ENCODE measurements at places on chromosomes 16 and 17.

GRCh38 chr17:45230787-45231480 lies 9.2 kb downstream of the FMNL1 start:
- DNase-seq = no peak

DNA sequence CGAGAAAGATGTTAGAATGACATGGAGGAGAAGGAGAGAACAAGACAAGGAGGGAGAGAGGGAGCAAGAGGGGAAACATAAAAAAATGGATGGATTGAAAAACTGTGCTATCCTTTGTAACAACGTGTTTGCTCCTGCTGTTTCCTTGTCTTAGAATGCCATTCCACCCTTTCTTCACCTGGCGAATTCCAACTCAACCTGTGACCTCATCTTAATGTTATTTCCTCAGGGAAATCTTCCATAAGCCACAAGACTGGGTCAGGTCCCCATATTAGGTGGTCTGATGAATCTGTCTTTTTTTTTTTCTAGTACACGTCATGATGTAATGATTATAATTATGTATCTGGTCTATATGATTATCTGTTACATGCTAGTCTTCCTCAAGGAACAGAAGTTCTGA lies 195.0 kb upstream of the MAF start:
- DNase-seq = no peak

DNA sequence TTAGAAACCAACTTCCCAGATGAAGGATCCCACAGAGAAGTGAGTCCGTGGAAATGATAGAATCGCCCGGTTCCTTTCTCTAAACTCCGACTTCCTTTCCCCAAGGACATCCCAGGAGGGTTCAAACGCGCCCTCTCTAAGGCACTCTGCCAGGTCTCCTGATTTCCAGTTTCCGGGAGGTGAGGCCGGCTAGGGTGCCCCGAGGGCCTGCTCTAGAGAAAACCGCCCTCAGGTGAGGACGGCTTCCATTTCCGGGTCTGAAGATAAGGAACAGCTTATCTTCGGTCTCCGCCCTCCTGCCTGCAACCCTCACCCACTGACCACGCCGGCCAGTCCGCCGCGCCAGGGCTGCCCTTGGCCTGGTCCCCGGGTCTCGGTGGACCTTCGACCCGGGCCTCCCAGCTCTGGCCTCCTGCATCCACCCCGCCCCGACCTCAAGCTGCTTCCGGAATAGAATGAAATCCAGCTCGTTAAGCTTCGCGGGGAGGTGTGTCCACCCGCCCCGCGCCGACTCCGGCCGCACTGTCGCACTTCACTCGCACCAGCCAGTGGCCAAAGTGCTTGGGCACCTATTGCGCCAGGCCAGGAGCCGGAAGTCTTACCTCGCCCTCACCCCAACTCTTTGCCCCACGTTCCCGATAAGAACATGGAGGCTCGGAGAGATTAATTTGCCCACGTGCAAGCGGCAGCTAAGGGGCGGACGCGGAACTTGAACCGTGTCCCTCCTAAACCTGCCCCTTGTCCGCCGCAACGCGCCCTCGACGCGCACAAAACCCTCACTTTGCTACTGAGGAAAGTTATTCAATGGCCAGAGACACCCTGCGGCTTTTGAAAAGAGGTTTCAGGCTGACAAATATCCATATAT lies 836 bp upstream of the MMP15 start:
- no peak for DNase-seq

GRCh38 chr16:3175157-3176093 lies 12.6 kb upstream of the OR1F1 start:
- no peak for DNase-seq

- no peak for DNase-seq
These were observed 29.8 kb downstream of the ANKRD40 start for GRCh38 chr17:50677851-50678375.

DNA sequence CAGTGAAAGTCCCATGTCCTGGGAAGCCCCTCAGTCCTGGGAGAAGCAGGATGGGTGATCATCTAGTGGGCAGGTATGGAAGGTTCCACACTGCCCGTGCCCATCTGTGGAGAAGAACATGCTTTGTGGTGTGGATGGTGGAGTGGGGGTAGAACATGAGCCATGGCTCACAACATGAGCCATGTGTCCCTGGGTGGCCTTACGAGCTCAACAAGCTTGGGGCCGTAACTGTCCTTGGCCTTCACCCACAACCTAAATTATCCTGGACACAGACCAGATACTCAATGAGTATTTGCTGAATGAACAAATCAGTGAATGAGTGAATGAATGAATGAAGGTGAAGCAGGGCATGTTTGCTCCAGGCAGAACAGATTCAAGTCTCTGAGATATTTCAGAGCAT lies 13.5 kb downstream of the SOX8 start:
- DNase-seq = no peak

- DNase-seq = no peak
These were observed 29.4 kb downstream of the CACNA1H start for GRCh38 chr16:1182316-1182671.

DNA sequence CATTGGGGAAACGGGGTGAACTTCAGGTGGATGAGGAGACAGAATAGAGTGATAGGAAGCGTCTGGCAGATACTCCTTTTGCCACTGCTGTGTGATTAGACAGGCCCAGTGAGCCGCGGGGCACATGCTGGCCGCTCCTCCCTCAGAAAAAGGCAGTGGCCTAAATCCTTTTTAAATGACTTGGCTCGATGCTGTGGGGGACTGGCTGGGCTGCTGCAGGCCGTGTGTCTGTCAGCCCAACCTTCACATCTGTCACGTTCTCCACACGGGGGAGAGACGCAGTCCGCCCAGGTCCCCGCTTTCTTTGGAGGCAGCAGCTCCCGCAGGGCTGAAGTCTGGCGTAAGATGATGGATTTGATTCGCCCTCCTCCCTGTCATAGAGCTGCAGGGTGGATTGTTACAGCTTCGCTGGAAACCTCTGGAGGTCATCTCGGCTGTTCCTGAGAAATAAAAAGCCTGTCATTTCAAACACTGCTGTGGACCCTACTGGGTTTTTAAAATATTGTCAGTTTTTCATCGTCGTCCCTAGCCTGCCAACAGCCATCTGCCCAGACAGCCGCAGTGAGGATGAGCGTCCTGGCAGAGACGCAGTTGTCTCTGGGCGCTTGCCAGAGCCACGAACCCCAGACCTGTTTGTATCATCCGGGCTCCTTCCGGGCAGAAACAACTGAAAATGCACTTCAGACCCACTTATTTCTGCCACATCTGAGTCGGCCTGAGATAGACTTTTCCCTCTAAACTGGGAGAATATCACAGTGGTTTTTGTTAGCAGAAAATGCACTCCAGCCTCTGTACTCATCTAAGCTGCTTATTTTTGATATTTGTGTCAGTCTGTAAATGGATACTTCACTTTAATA lies 7.0 kb upstream of the TMEM235 start:
- no peak for DNase-seq

DNA sequence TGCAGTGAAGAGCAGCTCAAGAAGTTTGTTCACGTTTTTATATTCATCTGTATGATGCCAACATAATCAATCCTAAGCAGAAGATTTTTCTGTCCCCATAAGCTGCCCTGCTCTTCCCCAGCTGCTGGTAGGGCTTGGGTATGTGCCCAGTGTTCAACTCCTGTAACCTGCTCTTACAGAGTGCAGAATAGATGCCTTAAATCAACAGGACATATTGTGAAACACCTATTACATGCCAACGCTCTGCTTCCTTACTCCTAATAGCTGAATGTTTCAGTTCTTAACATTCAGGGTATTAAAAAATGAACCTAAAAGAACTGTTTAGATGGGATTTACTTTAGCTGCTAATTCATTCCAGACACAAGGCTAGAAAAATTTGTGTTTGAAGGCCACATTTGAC lies 190.9 kb downstream of the HS3ST3A1 start:
- DNase-seq = no peak

GRCh38 chr17:19306160-19307111 lies 56.1 kb downstream of the B9D1 start:
- no peak for DNase-seq

DNA sequence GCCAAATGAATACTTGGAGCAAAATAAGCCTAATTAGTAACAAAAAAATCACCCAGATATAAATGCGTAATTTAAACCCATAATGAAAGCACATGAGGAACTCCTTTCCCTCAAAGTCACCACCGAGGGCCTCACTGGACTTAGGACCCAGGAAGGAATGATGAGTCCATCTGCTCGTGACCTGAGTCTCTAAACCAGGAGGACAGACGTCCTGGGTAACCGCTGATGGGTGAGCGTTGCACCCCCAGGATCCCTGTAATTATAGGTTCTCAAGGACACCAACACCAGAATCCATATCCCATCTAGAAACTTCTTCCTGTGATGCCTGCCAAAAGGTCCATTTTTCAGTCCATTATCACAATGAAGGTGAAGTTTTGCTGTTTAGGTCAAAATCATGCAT lies 121.4 kb downstream of the ZNF778 start:
- no peak for DNase-seq

DNA sequence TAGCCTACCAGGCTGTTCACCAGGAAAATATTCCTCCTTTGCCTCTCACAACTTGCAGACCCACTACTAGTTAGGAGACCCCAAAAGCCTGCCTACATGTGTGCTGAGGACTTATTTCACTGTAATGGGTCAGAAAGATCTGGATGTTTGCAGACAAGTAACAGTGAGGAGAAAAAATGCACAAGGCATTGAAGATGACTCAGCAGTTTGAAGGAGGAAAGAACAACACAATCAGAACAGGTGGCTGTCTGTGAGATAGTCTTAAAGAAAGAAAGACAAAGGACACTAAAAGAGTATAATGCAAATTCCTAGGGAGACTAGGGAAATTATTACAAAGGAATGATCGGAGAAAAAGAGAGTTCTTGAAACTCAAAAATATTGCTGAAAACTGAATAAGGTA lies 69.0 kb downstream of the ANKFN1 start:
- DNase-seq = no peak

GRCh38 chr17:73749928-73750605 lies 105.8 kb upstream of the SDK2 start:
- no peak for DNase-seq

DNA sequence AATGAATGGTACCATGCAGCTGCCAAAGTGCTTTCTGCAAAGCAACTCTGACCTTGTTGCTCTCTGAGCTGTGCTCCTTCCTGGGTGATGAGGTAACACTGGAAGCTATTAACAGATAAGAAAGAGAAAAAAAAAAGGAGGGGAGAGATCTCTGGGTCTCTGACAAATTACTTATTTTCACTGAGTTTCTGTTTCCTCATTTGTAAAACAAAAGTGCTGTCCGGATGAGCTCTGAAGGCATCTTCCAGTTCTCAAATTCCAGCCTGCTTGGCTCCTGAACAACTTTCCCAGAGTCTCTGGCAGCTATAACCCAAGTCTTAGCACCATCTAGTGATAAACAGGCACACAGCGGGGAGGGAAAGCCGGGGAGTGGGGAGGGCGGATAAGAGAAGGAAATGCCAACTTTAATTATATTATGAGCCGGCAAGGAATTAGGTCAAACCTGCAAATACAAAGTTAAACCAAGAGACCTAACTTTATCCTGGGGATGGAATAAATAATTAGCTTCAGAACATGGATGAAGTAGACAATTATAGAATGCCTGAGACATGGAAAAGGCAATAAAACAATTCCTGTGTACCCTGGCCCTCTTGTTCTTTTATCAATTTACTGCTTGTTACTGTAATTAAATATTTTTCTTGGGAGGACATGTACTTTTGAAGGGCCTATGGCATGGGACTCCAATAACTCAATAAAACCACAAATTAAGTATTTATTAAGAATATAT lies 61.3 kb upstream of the KIFC3 start:
- DNase-seq = no peak

- DNase-seq = no peak
These were observed 79.1 kb upstream of the C16orf82 start for GRCh38 chr16:26987597-26988010.

GRCh38 chr17:37060928-37061327 lies 112.2 kb downstream of the AATF start:
- DNase-seq = no peak

GRCh38 chr16:66428682-66429251 lies 1.7 kb downstream of the BEAN1 start:
- DNase-seq = no peak

GRCh38 chr17:32569171-32570080 lies 82.6 kb downstream of the CDK5R1 start:
- no peak for DNase-seq

GRCh38 chr17:31293581-31293980 lies 3.5 kb downstream of the OMG start:
- no peak for DNase-seq

DNA sequence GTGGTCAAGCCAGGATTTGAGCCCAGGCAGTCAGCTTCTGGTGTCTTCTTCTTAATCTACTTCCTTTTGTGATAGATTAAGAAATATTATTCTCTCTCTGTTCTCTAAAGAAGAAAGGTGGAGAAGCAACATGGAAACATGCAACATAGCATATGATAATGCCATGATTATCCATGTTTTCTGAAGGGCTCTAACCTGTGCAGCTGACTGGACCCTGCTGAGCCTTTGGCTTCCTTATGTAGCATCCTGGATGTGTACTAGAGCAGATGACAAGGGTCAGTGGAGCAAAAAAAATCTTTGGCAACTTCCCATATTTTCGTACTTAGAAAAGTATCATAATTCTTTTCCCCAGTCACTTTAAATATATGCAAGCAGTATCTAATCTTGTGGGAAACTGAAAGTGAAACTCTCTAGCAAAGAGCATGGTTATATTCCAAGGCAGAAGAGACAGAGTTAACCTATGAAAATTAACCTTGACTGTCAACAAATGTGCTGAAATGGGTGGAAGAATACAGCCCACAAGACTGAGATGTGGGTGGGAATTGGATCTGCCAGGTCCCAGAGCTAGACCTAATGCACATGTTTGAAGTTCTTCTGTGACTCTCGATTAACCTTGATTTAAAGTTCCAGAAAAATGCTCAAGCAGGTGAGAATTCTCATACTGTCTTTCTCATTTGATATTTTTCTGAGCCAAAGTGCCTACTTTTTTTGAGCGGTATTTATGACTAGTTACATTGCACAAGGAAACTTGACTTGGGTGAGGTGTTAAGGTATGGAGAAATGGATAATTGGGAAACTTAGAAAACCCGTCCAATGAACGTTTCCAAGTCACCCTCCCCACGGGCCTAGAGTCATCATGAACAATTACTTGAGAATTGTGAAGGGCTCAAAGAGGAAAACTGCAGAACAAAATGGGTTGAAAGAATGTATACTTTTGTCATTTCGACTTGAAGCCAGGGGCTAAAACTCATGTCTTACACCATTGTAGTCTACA lies 248.6 kb downstream of the FTO start:
- no peak for DNase-seq

DNA sequence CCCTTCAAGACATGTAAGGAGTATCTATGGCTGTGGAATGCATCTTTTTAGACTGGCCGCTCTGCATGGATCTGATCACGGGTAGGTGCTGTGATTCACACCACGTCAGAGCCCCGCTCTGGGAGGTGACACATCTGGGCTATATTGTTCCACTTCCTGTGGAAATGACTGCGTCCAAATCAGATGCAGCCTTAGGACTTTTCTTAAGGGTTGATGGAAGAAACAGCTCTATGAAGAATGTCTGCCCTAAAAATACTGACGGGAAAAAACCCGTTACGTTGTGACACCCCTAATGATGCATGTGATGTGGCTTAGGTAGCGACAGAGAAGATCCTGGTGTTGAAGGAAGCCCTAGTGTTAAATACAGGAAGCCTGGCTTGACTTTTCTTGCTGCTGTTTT lies 12.2 kb downstream of the BANP start:
- no peak for DNase-seq

All from stimulated activated CD8-positive, alpha-beta memory T cell treated with anti-CD3 and anti-CD28 coated beads, Interleukin-4, amount 100 ng/mL, for 1 hour (primary cell).